Stimulated activated naive CD4-positive, alpha-beta T cell treated with Interleukin-2 at 50 U/mL for 16 hours (primary cell): ENCODE measurements at places on chromosomes 16 and 17.

GRCh38 chr16:49994006-49994405 is 31.0 kb upstream of the CNEP1R1 start:
- no peak for DNase-seq

GRCh38 chr17:67401598-67402504 is 24.8 kb downstream of the PITPNC1 start:
- no peak for DNase-seq

DNA sequence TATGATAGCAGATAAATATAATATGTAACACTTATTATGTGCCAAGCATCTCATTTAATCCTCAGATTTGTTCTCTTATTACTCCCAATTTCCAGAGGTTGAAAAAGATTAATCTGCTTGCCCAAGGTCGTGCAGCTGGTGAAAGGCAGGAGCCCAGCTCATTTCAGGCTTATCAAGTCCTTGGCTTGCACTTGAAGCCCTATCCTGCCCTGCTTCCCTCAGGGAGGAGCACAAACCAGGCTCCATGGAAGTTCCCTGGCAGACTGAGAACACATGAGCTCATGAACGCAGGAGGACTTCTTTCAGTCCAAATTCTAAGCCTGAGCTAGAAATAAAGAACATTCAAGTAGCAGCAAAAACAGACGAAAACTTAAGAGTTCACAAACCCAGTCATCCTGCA is 74.8 kb downstream of the USP31 start:
- DNase-seq: no peak

GRCh38 chr17:50928646-50929045 is 62.5 kb upstream of the TOB1 start:
- no peak for DNase-seq

- DNase-seq: no peak
Observed at GRCh38 chr17:13429201-13429600, 172.5 kb downstream of the HS3ST3A1 start.

- DNase-seq: no peak
Observed at GRCh38 chr16:24826096-24826690, 19.6 kb upstream of the SLC5A11 start.

GRCh38 chr16:60077861-60078260 is 1343.7 kb upstream of the GOT2 start:
- DNase-seq: no peak

- DNase-seq: no peak
Observed at GRCh38 chr16:85171004-85171758, 58.9 kb upstream of the CIBAR2 start.

DNA sequence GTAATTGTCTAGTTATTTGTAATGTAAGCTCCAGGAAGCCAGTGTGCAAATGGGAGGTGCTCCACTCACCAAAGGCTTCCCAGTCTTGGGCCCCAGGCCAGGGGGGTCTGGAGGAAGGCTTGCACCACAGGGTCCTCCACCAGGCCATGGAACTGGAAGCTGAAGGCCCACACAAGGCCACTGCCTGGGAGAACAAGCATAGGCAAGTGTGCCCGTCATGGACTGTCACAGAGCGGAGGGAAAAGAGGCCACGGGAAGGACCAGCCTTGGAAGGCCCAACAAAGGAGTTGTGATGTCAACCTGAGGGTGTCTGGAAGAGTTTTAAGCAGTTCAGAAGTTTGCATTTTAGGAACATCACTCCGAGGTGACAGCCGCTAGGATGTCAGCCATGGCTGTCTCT is 3.0 kb upstream of the SRRM2 start:
- no peak for DNase-seq

- DNase-seq: no peak
Observed at GRCh38 chr16:706189-707061, 824 bp upstream of the FBXL16 start.
